ENCODE measurements at places on chromosomes 3 and 15. TPM values are rescaled to one million over a fixed set of nuclear protein-coding genes. Genes with fewer than 3 reads are reported as not detected.

DNA sequence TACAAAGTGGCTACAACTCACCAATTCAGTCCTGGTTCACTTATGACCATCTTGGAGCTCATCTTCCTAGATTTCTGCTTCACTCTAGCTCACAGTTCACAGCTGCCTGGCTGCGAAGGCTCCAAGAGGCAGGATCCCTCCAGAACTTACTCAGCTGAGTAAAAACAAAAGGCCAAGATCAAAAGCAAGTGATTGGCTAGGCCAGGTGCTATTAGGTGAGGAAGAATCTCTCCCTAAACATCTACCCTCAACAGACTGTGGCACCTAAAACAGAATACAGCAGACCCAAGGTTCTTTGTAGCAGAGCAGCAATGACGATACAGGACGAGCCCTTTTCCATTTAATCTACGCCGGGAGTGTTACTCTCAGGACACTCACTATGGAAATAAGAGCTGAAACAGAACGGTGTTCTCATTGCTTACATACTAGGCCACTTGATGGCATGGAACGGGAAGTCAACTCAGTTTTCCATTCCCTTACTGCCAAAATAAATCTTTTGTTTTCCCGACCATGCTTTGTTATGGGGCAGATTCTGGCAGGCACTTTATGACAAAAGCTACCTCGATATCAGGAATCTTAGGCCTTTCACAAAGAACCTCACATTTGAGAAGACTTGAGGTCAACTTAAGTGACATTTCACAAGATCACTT lies 901 bp downstream of the ICE2 start:
- H3K4me1 ChIP-seq, result peaks cover 42% of the 10 kb centered on the region
- DNase-seq, result no peak
- H3K36me3 ChIP-seq, result peaks cover 32% of the 10 kb centered on the region
- H3K27ac ChIP-seq, result peak overlapping the region; percentile 99
- H3K27me3 ChIP-seq, result no peaks in the 10 kb centered on the region

DNA sequence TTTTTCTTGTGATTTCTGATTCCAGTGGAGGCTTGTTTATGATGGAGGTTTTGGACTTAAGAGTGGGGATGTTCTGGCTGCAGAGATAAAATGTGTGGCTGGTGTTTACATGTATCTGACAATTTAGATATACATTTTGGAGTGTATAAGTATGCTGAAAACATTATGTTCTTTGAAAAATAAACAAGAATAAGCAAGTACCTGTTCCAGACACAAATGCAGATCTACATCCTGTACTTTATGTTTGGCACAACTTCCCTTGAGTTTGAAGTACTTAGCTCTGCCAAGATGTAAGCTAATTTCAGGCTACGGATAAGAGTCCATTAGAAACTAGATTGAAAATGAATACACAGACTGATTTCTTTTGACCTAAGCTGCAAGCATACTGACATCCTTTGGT lies 277.2 kb downstream of the CHST2 start:
- no peaks in the 10 kb centered on the region for H3K27me3 ChIP-seq
- H3K4me3 ChIP-seq, result no peak overlapping the region
- H3K4me1 ChIP-seq, result no peaks in the 10 kb centered on the region
- DNase-seq, result no peak

DNA sequence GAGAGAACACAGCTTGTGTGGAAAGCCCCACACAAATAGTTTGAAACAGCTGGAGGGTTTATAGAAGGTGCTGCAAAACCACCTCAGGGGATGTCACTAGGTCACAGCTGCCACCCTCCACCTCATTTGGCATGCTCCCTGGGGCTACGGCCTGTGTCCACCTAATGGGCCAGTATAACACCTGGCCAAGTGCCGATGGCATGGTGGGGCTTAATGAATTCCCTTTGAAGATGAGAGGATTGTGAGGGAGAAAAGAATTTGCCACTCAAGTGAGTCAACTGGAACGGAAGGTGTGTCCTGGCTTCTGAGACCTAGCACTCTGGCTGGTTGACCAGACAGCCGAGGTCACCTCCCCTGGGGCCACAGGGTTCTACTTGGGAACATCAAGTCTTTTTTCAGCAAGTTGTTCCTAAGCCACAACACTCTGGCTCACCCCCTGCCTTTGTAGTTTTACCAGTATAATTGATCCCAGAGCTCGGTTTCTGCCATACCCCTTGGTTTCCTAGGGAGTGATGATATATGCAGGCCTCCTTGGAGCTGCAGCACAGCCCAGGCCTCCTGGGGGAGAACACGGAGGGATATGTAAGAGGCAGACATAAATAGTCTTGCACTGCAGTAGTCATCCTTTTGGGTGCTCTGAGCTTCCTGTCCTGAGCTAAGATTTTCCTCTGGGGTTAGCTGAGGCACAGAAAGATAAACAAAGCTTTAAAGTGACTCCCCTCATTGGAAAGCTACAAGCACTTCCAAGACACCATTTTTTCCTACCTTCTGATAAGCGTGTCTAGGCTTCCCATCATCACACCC lies 178.2 kb upstream of the LPP start:
- peaks cover 73% of the 10 kb centered on the region for H3K4me1 ChIP-seq
- no peaks in the 10 kb centered on the region for H3K27me3 ChIP-seq
- DNase-seq, result no peak
- H3K4me3 ChIP-seq, result peak overlapping the region; percentile 72

- no peak for DNase-seq
- H3K27ac ChIP-seq, result no peak overlapping the region
- H3K4me3 ChIP-seq, result no peak overlapping the region
- H3K36me3 ChIP-seq, result no peaks in the 10 kb centered on the region
- peaks cover 9% of the 10 kb centered on the region for H3K4me1 ChIP-seq
Measured at GRCh38 chr3:143578810-143579435, 269.3 kb downstream of the SLC9A9 start.

The OR4F6 gene
- total RNA-seq, result not detected

The ARGFX gene
- total RNA-seq, result not detected

Data from activated T-helper 2 cell treated with anti-CD3 and anti-CD28 coated beads, Interferon-gamma antibody, Interleukin-2, Interleukin-4, amounts not matched to agents 10 μg/mL and 5 μg/mL and 100 μg/mL, durations not matched to agents 14 hours and 24 hours and 36 hours (primary cell).